M059J (cell line): ENCODE measurements at places on chromosomes 2 and 18.

DNA sequence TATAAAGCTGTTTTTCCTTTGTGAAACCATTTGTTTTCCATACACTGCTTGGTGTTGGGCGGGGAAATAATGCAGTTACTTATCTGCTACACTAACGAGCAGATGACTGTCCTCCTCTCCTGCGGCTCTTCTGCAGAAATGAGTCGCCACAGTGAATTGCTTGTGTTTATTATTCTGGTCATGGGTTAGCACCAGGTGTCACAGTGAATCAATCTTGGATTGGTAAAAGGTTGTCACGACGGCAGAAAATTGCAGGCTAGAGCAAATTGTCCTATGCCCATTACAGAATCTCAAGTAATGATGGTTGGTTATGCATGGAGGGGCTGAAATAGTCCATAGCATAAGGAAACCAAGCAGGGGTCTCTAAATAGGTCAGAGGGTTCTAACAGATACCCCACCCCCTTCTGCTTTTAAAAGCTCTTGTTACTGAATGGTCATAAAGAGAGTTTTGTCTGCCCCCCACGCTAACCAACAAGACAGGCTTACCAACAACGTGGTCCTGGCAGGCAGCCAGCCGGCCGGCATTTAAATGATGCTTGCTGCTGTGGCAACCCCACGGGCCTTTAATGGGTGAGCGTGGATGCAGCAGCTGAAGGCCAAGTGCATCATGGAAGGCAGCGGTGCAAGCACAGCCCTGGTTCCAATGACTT is 29.5 kb downstream of the RAB31 start:
- peak; percentile 90 for DNase-seq

DNA sequence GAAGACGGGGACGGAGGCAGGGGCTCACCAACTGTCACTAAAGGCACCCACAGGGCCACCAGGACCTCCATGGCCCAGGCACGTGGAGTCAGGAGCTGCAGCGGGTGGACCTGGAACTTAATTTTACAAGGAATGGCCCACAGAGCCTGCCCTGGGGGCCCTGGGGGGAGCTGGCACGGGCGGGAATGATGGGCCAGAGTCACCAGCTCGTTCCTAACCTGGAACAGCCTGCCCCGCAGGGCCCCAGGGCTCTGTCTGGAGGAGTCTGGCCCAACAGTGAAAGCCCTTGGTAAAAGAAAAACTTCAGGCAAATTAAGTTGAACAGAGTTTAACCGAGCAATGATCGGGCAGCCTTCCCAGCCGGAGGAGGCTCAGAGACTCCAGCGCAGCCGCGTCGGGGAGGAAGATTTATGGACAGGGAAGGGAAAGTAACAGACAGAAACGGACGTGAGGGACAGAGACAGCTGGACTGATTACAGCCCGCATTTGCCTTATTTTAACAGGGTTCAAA is 118.4 kb upstream of the TMEM18 start:
- no peak for DNase-seq

DNA sequence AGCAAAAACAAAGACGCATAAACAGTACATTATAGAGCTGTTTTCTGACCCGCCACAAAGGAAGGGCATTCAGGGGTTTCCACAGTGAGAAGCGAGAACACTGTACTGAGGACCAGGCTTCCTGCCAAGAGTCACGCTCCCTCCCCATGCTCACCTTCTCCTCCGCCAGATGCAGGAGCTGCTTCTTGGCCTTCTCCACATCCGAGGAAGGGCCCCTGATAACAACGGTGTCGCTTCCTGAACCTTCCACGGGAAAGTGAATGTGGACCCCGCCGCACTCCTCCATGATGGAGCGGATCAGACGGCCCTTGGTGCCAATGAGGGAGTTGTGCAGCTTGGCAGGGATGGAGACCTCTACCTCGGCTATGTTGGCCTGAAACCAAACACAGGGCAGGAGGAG is 53.8 kb downstream of the ANO7 start:
- no peak for DNase-seq

DNA sequence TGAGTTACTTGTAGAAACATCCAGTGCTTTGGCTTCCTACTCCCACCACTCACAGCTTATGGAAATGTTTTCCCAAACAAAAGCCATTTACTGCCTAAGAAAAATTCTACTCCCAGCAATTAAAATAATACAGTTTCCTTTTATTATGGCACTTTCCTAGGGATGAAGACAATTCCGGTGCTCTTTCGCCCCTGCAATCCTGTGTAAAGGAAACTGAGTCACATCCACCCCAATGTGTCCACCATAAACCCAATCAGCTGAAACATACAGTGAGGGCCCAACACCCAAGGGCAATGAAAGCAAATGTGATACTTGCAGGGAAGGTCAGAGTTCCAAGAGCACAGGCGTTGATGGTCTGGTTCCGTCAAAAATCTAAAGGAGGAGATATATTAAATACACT is 62.0 kb upstream of the ST3GAL5 start:
- DNase-seq: no peak
